ENCODE measurements at places on chromosomes 11 and 22. TPM values are rescaled to one million over a fixed set of nuclear protein-coding genes. Genes with fewer than 3 reads are reported as not detected.

DNA sequence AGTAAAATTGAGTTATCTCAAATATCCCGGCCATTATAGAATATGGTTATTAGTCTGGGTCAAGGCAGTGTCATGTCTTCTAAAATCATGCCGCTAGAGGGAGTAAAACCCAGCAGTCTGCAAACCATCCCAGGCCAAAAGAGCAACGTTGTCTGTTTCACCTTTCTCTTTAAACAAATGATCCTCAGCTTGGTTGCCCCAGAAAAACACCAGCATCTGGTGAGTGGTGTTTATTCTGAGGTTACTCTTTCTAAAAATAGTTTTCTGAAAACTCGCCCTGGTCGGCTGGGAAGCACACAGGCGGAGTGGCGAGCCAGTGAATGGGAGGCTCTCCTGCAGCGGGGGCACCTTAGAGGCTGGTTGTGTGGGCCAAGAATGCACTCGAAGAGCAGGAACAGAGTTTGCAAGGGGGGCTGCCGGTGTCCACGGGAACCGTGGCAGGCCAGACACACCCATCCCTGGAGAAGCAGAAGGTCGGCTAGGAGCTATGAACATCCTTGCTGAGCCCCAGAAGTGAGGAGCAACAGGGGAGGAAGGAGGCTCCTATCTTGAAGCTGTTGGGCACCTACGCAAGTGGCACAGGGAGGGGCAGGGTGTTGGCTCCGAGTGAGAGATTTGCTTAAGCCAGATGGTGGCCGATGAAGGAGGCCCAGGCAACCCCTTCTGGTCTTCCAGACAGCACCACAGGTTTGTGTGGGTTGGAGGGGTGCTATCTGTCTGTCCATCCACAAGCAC is 297.1 kb downstream of the ETS1 start:
- DNase-seq = peak; percentile 76

DNA sequence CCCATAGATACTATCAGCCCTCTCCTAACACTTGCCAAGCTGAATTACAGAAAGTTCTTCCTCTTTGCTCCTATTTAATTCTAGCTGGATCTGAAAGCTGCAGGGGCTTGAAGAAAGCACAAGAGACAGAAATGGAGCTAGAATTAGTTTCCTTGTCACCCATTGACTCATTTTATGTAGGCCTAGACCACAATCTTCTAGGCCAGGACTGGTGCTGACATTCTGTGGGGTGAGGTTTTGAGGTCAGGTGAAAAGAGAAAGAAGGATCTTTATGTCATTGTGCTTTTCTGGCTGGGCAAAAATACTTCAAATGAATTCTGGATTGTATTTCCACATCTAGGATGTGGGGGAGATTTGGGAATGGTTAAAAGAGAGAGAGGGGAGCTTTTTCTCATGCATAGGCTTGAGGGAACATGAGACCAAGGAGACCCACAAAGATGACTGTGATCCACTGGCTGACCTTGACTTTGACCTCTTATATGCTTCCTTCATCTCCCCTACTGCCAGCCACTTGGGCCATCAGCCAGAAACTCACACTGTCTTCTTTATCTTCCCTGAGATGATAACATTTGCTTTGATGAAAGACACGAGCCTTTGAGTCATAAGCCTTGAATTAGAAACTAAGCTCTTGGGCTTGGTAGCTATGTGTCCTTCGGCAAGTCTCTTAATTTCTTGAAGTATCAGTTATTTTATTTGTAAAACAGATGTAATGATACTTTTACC is 274.9 kb upstream of the CADM1 start:
- DNase-seq = no peak

- no peak for DNase-seq
These were observed 91.9 kb upstream of the TMEM45B start for GRCh38 chr11:129723761-129724162.

- DNase-seq = peak; percentile 41
These were observed 53.3 kb downstream of the WNT11 start for GRCh38 chr11:76152741-76153570.

DNA sequence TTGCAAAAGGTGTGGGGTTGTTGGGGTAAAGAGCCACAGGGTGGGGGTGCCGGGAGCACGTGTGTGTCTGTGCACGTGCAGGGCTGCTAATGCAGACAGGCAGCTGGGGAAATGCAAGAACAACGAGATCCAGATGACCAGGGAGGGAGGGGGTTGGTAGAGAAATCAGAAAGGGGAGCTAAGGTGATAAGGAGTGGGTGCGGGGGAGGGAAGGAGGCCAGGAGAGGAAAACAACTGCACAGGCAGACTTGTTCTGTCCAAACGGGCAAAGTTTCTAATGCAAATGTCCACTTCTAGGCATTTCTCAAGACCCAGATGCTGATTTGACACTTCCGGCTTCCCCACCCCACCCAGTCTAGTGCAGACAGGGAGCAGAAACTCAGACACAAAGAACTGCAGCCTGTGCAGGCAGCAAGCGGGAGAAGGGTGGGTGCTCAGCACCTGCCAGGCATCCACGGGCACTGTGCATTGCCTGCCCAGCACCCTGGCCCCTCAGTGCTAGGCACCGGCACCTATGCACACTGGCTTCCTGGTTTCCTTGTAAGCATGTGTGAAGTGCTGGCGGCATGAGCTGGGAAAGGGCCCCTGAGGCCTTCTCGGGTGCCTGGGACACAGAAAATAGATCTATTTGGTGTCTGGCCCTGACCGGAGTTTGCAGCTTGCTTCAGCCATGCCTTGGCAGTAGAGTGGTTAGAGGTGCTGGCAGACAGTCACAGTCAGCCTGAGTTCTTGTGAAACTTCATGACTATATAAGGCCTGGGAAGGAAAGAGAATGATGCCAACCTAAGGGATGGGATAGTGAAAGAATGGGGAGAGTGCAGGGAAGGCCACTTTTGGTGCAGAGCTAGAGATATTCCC is 220.1 kb upstream of the SORL1-AS1 start:
- DNase-seq = no peak

- DNase-seq = no peak
These were observed 27.9 kb downstream of the MB start for GRCh38 chr22:35589071-35589755.

Gene SLC35F2
- total RNA-seq = 4.7 TPM

DNA sequence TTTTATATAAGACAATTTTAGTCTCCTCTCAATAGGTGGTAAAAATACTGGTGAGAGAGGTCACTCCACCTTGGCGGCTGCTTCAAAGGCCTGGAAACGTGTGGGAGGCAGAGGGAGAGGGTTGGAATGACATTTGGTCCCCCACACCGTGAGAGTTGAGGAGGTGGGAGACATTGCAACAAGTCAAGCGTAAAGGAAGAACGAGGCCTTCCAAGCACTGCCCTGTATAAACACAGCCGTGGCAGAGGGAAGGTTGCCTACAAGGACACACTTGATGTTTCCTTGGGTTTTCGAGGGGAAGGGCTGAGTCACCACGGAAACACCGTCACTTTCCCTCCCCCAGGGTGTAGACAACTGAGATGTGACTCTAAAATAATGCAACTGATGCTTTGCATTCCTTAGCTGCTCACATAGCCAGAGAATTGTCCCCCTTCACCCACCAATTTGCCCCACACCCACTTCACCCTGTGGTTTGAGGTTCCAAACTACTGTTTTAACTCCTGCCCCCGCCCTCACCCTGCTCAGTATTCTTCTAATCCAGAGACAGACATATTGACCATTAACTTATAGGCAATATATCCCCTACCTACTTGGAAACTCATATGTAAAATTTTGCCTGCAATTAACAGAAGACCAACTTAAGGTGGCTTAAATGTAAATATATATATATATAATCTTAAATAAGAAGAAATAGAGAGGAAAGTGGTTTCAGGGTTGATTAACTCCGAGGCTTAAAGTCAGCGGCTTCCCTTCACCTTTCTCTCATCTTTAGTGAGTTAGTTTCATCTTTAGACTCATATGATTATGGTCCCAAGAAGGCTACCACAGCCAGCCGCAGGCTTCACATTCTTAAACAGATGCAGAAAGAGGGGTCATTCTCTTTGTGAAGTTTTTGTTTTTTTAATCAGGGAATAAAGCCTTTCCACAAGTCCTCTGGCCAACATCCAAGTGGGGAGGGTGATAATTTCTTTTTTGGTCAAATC is 54.1 kb upstream of the BDNF start:
- no peak for DNase-seq

GRCh38 chr11:116420030-116420429 is 352.8 kb downstream of the BUD13 start:
- no peak for DNase-seq

DNA sequence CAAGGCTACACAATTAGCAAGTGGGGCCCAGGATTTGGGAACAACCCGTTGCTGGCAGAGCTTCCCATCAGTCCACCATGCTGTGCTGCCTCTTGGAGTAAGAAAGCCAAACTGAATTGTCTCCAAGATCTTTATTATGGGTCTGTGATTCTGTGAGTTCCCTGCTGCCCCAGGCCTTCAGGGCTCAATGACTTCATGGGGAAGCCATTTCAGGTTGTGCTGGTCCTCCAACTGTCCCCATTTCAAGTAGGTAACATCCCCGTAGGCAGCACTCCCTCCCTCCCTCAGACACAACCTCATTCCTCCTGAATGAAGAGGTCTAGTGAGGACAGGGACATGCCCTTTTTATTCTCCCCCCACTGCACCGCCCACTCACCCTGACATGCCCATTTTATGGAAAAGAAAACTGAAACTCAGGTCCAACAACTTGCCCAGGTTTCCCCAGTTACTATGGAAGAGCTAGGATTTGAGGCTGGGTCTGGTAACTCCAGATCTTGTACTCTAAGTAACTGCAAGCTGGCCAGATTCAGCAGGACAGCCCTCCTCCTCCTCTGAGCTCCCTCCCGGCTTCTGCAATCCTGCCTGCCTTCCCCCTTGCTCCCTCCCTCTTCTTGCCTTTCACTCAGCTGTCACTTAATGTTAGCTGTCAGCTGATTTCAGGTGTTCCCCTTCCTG is 8.2 kb upstream of the YWHAH start:
- no peak for DNase-seq

DNA sequence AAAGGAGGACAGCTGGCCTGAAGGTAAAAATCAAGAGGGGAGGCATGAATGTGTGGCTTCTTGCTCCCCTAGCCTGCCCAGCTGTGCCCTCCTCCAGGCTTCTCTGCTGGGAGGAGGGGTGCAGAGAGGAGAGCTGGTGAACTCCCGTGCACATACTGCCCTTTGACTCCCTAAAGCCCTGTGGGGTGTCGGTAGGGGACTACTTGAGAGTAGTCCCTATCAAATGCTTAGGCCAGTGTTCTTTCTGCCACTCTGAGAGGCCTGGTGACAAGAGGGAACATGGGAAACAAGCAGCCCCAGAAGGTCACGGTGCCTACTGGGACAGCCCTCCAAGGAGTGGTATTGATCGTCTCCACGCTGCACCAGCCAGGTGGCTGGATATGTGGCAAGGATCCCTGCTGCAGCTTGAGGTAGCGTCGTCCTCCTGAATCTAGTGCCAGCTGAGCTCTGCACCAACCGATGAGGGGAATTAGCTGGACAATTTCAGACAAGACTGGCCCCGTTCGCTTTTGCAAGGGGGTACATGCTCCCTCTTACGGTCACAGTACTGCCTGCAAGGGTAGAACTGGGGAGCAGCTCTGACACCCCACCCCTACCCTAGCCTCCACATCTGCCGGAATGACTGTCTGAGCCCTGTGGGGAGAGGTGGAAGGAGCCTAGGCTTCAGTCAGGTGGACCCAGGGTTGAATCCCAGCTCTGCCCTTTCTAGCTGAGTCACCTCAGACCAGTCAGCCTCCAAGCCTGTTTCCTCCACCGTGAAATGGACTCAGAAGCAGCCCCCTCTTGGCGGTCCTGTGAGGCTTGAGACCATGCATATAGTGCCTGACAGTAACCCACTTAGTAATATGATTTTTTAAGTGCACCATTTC is 17.1 kb upstream of the C11orf96 start:
- DNase-seq = no peak

DNA sequence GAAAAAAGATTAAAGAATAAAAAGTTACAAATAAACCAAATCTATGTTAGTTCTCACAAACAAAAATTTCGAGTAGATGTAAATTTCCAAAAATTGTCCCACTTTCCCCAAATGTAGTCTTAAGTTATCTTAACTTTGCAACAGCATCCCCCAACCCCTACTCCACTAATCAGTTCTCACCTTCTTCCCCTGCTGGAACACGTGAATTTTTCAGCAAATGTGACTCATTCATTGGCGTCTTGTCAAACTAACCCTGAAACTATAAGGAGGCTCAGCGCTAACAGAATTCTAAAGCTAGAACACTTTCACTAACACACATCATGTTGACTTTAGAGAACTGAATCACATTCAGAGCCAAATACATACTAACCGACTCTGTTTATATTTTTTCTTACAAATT is 46.1 kb downstream of the PHF21A start:
- no peak for DNase-seq

DNA sequence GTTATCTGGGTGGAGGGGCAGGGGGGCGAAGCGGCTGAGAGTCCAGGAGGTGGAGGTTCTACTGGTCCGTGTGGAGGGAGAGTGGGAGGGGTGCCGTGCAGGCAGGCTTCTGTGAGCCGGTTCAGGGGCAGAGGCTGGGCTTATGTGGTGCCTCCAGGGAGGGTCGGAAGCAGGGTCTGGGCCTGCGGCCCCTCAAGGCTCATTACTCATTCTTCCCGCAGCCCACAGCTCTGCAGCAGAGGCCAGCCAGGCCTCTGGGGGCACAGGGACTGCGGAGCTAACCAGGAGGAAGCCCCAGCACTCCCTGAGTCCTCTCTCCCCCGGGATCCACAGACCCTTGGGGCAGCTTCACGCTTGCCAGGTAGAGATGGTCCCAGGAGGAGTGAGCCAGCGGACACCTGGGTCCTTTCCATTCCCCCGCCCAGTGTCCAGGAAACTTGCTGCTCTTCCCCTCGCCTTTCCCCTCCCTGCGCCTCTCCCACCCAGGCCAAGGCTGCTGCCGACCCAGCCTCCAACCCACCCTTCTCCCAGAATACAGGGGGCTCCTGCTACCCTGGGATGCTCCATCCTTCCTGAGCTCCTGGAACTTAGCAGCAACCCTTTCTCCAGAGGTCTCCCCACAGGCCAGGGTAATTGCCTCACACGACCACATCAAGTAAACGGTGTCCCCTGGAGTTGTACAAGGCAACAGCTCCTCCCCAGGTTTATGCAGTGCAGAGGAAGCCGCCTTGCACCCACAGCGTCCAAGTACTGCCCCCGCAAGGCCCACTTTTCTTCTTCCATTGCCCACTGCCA is 6.3 kb downstream of the NRXN2 start:
- no peak for DNase-seq

Gene FOSL1
- total RNA-seq = 2.0 TPM

Gene UQCR10
- total RNA-seq = 83.6 TPM

DNA sequence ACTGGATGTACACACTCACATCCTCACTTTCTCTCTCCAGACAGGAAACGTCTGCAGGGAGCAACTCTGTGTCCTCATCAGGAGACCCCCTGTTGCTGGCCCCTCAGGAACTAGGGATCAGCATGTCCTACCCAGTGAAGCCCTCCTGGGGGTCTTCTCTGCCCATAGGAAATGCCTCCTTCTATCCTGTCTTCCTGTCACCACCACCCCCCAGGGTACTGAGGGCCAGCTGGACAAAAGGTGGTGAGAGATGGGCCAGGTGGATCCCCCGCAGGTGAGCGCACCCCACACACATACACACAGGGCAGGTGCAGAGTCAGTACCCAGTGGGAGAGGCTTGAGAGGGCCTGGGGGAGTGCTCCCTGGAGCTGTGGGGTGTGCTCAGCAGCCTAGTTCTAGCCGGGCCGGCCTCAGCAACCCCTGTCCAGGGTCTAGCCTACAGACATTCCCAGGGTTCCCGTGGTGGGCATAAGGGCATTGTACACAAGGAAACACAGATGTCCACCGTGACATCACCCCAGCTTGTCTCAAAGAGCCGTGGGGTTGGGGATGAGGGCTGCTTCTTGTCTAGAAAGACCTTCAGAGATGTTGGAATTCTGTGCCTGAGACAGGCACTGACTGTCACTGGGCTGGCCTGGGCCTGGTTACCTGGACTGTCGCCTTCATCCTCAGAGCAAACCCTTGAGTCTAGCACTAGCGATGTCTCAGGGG is 9.2 kb downstream of the GP1BB start:
- DNase-seq = no peak

Data from activated naive CD8-positive, alpha-beta T cell treated with anti-CD3 and anti-CD28 coated beads, Interleukin-2, amount 10 ng/mL, durations not matched to agents 7 days and 5 days (primary cell).